CD4-positive, alpha-beta T cell (primary cell): ENCODE measurements at places on chromosomes 11 and 22. TPM values are rescaled to one million over a fixed set of nuclear protein-coding genes. Genes with fewer than 3 reads are reported as not detected.
A peak's percentile ranks its signal among the peaks of the same experiment; 100 is the strongest.

GRCh38 chr11:132033051-132033450, 662.6 kb downstream of the NTM start:
- DNase-seq = no peak
- H3K36me3 ChIP-seq = no peaks in the 10 kb centered on the region
- H3K4me1 ChIP-seq = no peaks in the 10 kb centered on the region
- H3K27ac ChIP-seq = no peak overlapping the region
- no peak overlapping the region for H3K4me3 ChIP-seq

DNA sequence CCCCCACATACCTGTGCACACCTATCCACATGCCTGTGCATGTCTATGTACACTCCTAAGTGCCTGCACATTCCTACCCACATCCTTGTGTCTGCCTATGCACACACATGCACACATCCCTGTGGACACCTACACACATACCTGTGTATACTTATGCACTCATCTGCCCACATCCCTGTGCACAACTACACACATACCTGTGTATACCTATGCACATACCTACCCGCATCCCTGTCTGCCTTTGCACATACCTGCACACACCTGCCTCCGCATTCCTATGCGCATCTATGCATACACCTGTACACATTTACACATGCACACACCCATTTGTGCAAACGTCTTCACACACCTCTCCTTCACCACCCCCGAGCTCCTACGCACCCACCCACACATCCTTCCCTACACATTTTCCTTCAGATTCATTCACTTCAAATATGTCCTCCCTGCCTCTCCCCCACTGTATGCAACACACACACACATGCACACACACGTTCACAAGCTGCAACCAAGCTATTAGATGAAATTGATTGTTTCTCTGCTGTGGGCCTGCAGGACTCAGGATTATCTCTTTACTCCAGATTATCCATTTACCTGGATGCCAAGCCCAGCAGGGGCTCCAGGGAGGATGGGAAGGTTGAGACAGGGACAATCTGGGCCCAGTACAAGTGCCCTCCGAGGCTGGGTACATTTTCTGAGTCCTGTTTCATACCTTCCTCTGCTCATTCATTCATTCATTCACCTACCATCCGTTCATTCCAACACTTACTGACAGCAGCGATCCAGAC, 53.2 kb downstream of the TSPAN18 start:
- peaks cover 9% of the 10 kb centered on the region for H3K4me1 ChIP-seq
- no peak overlapping the region for H3K27ac ChIP-seq
- H3K27me3 ChIP-seq = no peaks in the 10 kb centered on the region
- peaks cover 16% of the 10 kb centered on the region for H3K36me3 ChIP-seq

Gene RHOD
- not detected for total RNA-seq

Gene USH1C
- total RNA-seq = not detected

DNA sequence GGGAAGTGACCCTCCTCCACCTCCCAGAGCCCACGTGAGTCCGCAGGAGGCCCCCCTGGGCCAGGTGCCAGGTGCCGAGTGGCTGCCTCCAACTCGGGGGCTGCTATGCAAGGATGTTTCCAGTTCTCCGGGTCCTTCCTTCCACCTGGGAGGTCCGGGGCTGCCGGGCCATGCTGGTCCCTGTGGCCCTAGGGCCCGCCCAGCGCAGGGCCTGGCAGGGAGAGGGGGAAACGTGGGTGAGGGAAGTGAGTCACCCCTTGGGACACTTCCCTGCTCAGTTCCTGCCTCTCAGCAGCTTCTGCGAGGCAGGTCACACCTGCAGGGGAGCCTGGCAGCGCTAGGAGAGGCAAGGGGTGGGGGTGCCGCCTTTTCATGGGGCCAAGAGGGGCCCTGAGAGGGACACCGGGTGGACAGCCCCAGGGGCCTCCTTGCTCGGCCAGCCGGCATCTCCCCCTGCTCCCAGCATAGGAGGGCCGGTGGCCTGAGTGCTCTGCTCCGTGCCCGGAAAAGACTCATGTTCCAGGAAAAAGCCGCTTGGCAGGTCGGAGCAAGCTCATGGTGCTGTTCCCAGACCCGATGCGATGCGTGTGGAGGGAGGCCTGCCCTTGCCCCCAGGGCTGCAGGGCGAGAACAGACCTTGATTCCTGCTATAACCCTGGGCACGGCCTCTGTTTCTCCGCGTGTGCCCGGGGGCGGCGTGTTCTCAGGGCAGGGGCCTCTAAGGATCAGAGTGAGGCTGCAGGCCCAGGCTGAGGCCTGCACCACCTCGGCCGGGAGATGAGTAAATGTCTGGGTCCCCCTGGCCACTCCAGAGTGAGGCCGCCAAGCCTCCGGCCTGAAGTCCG, 30.3 kb upstream of the WNT7B start:
- H3K4me1 ChIP-seq = peaks cover 16% of the 10 kb centered on the region
- no peak overlapping the region for H3K4me3 ChIP-seq
- DNase-seq = peak; percentile 64
- H3K27me3 ChIP-seq = no peaks in the 10 kb centered on the region
- H3K36me3 ChIP-seq = no peaks in the 10 kb centered on the region

DNA sequence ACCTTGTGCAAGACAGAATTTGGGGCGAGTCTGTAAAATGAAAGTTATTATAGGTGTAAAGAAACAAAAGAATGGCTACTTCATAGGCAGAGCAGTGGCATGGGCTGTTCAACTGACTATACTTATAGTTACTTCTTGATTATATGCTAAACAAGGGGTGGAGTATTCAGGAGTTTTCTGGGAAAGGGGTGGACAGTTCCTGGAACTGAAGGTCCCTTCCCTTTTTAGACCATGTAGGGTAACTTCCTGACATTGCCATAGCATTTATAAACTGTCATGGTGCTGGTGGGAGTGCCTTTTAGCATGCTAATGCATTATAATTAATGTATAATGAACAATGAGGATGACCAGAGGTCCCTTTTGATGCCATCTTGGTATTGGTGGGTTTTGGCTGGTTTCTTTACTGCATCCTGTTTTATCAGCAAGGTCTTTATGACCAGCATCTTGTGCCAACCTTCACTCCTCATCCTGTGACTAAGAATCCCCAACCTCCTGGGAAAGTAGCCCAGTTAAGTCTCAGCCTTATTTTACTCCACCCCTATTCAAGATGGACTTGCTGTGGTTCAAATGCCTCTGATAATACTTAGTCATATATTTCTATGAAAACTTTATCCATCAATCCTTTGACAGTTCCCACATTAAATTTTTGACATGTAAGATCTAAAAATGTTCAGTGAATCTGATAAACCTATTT, 118.6 kb downstream of the ARHGAP42 start:
- no peak overlapping the region for H3K27ac ChIP-seq
- no peaks in the 10 kb centered on the region for H3K27me3 ChIP-seq
- no peaks in the 10 kb centered on the region for H3K36me3 ChIP-seq
- no peaks in the 10 kb centered on the region for H3K4me1 ChIP-seq

DNA sequence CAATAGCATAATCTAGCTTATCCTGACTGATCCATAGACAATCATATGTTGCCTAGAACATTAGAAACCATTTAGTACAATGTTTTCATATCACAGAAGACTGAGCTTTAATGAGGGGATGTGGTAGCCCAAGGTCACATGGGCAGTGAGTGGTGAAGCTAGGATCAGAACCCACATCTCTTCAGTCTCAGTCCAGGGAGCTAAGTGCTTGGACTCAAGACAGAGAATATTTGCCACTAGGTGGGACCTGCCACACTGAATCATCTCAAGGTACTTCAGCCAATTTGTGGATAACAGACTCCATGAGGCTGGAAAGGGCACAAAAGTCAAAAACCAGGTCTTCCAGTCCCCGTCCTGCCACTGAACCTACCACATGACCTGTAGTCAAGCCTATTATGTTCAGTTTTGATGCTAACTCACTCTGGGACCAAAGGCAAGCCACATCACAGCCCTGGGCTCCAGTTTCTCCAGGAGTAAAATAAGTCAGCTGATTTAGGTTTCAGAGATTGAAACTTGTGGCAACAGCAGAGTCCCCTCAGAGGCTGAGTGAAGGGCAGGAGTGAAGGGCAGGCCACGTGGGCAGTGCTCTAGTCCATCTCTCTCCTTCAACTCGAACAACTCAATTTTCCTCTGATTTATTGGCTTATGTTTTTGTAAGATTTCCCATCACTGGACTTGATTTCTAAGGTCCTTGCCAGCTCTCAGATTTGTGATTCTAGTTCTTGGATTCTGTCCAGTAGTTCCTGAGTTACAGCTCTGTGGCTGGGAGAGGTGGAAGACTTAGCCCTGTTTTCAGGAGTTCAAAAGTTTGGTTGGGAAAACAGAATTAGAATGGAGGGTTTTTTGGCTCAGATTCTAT, 84.6 kb upstream of the PHOX2A start:
- H3K4me1 ChIP-seq = peaks cover 3% of the 10 kb centered on the region
- H3K4me3 ChIP-seq = no peak overlapping the region
- H3K36me3 ChIP-seq = peaks cover 30% of the 10 kb centered on the region
- no peaks in the 10 kb centered on the region for H3K27me3 ChIP-seq
- DNase-seq = no peak

DNA sequence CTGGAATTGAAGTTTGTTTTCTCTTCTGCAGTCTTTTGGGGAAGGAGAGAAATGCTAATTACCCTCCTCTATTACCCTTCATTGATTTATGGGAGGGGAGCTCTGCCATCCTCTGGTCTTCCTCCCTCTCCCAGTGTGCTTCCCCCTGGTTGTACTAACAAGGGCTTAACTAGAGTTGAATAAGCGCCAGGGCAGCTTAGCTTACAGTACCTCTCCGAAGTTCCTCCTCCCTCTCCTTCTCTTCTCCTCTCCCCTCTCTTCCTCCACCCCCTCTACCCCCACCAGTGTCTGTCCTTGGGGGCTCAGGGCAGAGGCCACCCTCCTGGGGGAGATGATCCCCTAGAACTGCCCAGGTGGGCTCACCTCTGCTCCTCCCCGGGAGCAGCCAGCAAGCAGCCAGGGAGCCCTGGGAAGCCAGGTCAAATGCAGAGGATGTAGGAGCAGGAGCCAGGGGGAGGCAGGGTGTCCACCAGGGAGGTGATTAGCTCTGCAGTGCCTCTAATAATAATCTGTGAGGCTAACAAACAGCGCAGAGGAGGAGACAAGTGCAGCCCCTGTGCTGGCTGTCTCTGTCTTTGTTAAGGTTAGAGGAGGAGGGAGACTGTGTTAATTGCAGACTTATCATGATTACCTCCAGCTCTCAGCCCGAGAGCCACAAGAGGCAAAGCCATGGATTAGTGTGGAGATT, 191.6 kb upstream of the CADM1 start:
- no peak overlapping the region for H3K27ac ChIP-seq
- DNase-seq = no peak
- H3K27me3 ChIP-seq = no peaks in the 10 kb centered on the region
- H3K36me3 ChIP-seq = no peaks in the 10 kb centered on the region

DNA sequence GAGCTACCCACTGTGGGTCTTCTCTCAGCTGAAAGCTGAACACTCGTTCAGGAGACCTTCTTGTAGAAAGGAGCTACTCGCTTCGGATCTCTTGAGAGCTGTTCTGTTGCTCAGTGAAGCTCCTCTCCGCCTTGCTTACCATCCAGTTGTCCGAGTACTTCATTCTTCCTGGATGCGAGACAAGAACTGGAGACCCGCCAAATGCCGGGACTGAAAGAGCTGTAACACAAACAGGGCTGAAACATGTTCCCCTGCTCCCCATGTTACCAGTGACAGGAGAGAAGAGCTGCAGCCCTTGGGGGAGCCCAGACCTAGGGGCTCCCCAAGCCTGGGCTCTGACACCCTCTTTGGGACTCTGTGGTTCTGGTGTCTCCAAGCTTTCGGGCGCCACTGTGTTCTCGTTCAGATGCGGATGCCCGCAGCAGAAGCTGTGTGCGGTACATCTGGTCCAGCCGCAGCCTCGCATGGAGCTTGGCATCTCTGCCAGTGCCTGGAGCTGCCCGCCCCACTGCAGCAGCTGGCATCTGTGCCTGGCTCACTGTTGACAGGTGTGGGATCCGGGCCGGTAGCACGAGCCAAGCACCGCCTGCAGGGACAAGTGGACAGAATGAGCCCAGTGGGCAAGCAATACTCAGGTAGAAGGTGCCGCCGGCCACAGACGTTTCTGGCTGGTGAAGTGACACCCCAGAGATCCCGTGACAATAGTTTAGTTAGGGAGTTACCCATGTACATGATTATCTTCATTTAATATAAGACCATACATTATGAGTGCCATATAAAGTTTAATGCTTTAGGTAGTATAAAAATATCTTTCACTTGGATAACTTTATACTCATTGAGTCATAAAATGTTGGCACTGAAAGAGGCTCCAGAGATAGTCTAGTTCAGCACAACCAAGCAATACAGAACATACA, 49.1 kb downstream of the EMSY start:
- no peaks in the 10 kb centered on the region for H3K27me3 ChIP-seq
- H3K36me3 ChIP-seq = peaks cover 34% of the 10 kb centered on the region
- peaks cover 6% of the 10 kb centered on the region for H3K4me1 ChIP-seq
- H3K27ac ChIP-seq = no peak overlapping the region
- H3K4me3 ChIP-seq = no peak overlapping the region

GRCh38 chr11:59053387-59053786, 32.7 kb upstream of the GLYATL1B start:
- H3K4me1 ChIP-seq = peaks cover 6% of the 10 kb centered on the region
- peak; percentile 72 for DNase-seq
- H3K27ac ChIP-seq = no peak overlapping the region
- no peaks in the 10 kb centered on the region for H3K36me3 ChIP-seq

DNA sequence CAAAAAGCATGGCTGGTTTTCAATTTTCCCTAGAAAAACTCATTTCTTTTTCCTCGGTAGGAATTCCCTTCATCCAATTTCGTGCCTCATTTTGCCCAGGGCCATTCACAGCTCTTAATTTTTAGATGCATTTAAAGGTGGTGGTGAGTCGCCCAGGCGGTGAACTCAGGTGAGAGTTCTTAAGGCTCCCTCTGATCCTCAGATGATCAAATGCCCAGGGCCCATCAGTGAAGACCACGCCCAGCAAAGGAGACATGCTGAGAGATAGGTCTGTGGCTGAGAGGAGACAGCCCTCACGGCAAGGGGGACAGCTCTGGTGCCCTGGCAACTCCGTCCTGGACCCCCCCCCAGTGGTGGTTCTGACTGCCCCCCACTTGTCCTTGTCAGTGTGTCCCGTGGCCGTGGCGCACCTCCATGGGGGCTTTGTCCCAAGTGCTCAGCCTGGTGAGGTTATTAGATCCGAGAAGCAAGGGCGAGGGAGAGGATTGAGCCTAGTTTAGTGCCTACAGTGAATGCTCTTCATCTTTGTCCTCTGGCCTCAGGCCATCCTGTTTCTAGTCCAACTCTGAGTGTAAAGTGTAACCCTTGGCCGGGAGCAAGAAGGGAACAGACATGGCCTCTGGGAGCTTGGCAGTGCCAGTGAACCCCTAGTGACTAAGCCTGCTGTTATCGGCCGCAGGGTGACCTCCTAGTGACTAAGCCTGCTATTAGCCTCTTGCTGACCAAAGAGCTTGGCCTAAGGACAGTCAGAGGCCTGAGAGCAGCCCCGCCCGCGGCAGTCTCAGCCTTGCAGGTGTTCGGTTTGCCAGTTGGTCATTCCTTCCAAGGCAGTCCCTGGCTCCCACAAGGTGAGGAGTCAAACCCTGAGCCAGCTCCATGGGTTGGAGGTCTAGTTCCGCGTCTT, 83.5 kb downstream of the CTTN start:
- H3K27ac ChIP-seq = no peak overlapping the region
- no peak overlapping the region for H3K4me3 ChIP-seq
- H3K27me3 ChIP-seq = no peaks in the 10 kb centered on the region
- DNase-seq = no peak
- H3K4me1 ChIP-seq = no peaks in the 10 kb centered on the region
